ENCODE measurements at places on chromosomes 3 and 15.

GRCh38 chr15:66278056-66278455, 15.3 kb upstream of the DIS3L start:
- no peak for DNase-seq

- DNase-seq, result no peak
Measured at GRCh38 chr15:87724330-87724729, 532.2 kb downstream of the NTRK3 start.

GRCh38 chr3:181622365-181622764, 89.4 kb upstream of the SOX2 start:
- DNase-seq, result peak; percentile 15

GRCh38 chr3:50139308-50139707, 15.8 kb upstream of the SEMA3F start:
- DNase-seq, result no peak

- DNase-seq, result no peak
Measured at GRCh38 chr3:126152458-126152857, 27.9 kb downstream of the ALDH1L1 start.

DNA sequence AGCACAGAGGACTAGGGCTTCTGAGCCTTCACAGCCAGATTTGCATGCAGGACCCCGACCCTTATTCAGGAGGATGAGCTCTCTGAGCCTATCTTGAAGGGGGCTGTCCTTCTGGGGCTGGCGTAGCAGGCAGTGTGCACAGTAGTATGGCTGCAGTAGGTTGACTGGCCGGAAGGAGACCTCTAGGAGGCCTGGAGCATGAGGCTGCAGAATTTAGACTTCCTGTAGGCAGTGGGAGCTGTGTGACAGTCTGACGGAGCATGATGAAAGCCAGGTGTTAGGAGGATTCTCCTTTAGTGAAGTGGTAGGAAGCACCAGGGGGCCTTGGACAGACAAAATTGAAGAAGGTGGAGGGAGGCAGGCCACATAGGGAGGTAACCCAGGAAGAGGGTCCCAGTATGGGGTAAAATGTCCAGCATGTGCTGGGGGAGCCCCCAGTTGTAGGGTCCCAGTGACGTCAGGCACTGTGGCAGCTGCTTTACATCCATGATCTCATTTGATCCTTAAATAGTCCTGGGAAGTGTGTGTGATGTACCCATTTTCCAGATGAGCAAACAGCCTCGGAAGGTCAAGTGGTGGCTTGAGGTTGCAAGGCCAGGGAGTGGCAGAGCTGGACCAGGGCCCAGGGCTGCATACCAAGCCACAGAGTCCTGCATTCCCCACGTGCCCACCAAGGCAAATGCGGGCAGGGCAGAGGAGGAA, 36.1 kb downstream of the SPSB4 start:
- no peak for DNase-seq

GRCh38 chr3:33624756-33625155, 93.3 kb downstream of the CLASP2 start:
- DNase-seq, result no peak

- no peak for DNase-seq
Measured at GRCh38 chr3:120033596-120033995, 60.7 kb downstream of the GSK3B start.

DNA sequence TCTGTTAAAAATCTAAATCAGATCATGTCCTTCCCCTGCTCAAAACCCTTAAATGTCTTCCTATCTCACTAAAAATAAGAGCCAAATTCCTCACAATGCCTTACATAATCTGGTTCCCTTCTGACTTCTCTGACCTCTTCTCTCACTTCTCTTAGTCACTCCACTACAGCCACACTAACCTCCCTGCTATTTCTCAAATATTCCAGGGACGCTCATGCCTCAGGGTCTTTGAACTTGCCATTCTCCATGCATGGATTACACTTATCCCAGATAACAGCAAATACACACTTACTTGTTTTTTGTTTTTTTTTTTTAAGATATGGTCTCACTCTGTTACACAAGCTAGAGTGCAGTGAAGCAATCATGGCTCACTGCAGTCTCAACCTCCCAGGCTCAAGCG, 8.5 kb downstream of the TP53BP1 start:
- DNase-seq, result no peak

Measured in NCI-H2227 treated with DMSO at 0.1 percent for 48 hours (cell line).